ENCODE measurements at places on chromosomes 5 and 9. TPM values are rescaled to one million over a fixed set of nuclear protein-coding genes. Genes with fewer than 3 reads are reported as not detected.

- H3K27ac ChIP-seq = no peak overlapping the region
- H3K36me3 ChIP-seq = peaks cover 65% of the 10 kb centered on the region
- H3K27me3 ChIP-seq = no peaks in the 10 kb centered on the region
- H3K4me3 ChIP-seq = no peak overlapping the region
These were observed 4.3 kb downstream of the SURF2 start for GRCh38 chr9:133360400-133361393.

DNA sequence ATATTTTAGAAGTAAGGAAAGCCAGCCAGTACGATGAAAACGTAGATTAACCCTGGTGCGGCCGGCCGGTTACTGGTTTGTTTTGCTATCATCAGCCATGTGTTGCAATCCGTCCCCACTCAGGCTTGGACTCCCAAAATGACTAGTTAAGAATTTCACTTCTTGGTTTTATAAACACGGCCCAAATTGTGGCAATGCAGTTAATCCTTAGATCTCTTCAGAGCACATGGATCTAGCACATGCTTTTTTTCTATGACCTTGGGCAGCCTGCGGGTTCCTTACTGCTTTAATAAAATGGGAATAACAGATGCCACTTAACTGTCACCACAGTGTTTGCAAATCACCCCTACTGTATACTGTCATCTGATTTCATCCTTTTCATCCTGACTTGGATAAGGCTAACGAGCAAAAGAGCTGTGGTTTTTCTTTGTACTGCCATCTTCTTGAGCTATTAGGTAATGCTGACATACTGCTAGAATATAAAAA is 1.5 kb downstream of the NDFIP1 start:
- no peaks in the 10 kb centered on the region for H3K27me3 ChIP-seq
- H3K36me3 ChIP-seq = no peaks in the 10 kb centered on the region
- H3K27ac ChIP-seq = peak overlapping the region; percentile 99
- H3K4me3 ChIP-seq = peak overlapping the region; percentile 90
- peaks cover 45% of the 10 kb centered on the region for H3K4me1 ChIP-seq

- no peak for DNase-seq
- no peaks in the 10 kb centered on the region for H3K4me1 ChIP-seq
- H3K4me3 ChIP-seq = no peak overlapping the region
- no peaks in the 10 kb centered on the region for H3K36me3 ChIP-seq
- H3K27me3 ChIP-seq = no peaks in the 10 kb centered on the region
- no peak overlapping the region for H3K27ac ChIP-seq
These were observed 416.0 kb downstream of the SH3GL2 start for GRCh38 chr9:17994695-17995425.

- H3K27ac ChIP-seq = no peak overlapping the region
- peak; percentile 33 for DNase-seq
- no peaks in the 10 kb centered on the region for H3K27me3 ChIP-seq
These were observed 267.0 kb upstream of the TYRP1 start for GRCh38 chr9:12425878-12426864.

DNA sequence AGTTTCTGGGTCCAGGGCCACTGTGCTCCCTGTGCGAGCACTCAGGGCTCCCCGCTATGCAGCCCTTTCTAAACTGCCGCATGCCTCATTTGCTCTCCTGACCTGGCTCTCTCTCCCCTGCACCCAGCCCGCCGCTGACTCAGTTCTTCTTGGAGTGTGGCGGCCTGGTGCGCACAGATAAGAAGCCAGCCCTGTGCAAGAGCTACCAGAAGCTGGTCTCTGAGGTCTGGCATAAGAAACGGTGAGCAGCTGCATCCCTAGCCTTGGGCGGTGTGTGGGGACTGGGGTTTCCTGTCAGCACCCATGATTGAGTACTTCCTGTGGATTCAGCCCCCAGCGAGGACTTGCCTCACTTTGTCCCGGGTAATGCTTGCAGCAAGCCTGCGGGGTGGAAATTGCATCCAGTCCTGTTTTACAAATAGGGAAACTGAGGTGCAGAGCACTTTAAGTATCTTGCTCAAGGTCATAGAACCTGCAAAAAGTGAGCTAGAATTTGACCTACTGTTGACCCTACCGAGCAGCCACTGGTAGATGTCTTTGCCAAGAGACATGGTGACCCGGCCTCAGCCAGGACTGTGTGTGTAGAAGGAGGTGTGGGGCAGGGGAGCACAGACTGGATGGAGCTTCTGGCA is 27.9 kb downstream of the USP20 start:
- peak; percentile 59 for DNase-seq
- H3K27ac ChIP-seq = no peak overlapping the region
- no peak overlapping the region for H3K4me3 ChIP-seq
- H3K4me1 ChIP-seq = no peaks in the 10 kb centered on the region

DNA sequence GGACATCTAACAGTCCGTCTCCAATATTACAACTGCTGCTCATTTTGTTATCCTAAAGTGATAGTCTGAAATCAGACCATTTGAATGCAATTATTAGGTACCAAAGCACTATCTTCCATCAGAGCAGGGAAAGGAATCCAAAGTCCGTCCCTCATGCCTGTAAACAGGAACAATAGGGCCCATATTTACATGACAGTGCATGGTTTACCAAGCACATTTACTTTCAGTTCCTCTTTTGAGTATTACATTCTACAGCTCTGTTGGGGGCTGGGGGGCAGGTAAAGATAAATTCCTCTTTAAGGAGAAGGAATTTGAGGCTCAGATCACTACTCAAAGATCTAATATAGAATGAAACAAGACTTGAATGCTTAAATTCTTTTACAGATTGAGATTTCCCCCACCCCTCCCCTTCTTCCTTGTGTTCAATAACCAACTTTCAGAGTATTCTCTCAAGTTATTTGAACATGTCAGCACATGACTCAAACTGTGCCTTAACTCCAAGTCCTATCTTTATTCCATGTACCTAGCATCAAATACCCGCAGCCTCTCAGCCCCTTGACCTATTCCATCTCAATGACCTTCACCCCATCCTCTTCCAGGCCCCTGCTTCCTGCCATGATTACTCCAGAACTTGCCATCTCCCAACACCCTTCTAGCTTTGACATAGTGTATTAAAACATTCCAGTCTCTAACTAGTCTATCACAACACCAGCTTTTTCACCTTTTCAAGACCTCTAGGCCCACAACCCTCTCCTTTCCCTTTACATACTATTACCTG is 71.0 kb downstream of the BRINP1 start:
- H3K27me3 ChIP-seq = no peaks in the 10 kb centered on the region
- no peaks in the 10 kb centered on the region for H3K4me1 ChIP-seq
- H3K27ac ChIP-seq = no peak overlapping the region
- H3K4me3 ChIP-seq = no peak overlapping the region
- H3K36me3 ChIP-seq = no peaks in the 10 kb centered on the region

DNA sequence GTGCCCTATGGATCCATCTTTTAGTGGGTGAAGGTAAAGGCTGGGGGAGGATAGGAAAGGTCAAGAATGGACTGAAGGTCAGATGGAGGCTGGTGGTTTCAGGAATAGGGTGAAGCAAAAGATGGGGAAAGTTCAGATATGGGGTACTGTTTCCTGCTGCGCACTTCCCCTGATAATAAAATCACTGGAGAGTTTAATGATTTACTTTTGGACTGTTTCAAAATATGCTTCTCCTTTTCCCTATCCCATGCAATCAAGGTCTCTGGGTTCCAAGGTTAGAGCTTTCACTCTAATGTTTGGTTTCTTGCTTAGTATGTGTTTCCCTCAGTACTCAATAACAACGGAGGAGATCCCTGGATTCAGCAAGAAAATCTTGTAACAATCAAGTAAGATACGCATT is 10.8 kb upstream of the PPP3R2 start:
- H3K27me3 ChIP-seq = no peaks in the 10 kb centered on the region
- no peak for DNase-seq
- no peak overlapping the region for H3K4me3 ChIP-seq
- no peaks in the 10 kb centered on the region for H3K4me1 ChIP-seq

GRCh38 chr5:126448720-126449119 is 25.5 kb downstream of the GRAMD2B start:
- H3K4me1 ChIP-seq = no peaks in the 10 kb centered on the region
- no peak for DNase-seq
- no peak overlapping the region for H3K4me3 ChIP-seq
- H3K27me3 ChIP-seq = no peaks in the 10 kb centered on the region

DNA sequence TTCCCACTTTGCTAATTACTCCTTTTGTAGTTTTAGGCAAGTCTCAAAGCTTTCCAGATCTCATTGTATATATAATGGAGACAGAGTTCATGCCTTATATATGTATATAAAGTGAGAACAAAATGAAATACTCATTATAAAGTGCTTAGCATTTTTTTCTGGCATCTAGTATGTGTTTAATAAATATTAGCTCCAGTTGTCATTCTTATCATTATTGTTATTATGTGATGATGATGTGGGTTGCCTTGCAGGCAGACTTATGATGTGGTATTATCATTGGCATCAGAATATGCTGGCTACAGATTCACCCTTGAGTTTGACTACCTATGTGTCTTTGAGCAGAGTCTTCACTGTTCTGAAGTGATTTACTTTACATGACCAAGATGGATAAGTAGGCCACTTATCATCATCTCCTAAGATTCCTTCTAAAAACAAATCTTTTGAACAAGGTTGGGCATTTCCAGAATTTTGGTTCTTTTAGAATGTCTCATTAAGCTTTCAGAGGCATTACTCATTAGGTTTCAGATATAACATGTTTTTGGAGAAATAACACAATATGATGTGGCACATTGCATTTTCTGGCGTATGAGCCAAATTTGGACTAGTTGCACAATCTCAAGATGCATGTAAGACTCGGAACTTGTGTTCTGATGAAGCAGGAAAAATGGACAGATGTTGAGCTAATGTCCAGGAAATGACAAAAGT is 145.6 kb upstream of the TNC start:
- DNase-seq = no peak
- H3K36me3 ChIP-seq = no peaks in the 10 kb centered on the region
- H3K27me3 ChIP-seq = no peaks in the 10 kb centered on the region
- H3K27ac ChIP-seq = no peak overlapping the region

DNA sequence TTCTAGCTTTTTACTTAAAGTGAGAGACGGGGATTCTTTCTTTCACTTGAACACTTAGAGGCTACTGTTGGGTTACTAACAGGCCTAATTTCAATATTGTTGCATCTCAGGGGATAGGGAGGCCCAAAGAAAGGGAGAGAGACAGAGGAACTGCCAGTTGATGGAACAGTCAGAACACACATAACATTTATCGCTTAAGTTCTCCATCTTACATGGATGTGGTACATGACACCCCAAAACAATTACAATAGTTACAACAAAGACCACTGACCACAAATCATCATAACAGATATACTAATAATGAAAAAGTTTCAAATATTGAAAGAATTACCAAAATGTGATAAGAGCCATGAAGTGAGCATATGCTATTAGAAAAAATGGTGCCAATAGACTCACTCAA is 4.3 kb upstream of the RIC1 start:
- H3K4me3 ChIP-seq = no peak overlapping the region
- no peak for DNase-seq
- peaks cover 22% of the 10 kb centered on the region for H3K4me1 ChIP-seq
- H3K27me3 ChIP-seq = no peaks in the 10 kb centered on the region
- no peaks in the 10 kb centered on the region for H3K36me3 ChIP-seq

- no peak overlapping the region for H3K27ac ChIP-seq
- no peaks in the 10 kb centered on the region for H3K4me1 ChIP-seq
- DNase-seq = no peak
- no peaks in the 10 kb centered on the region for H3K36me3 ChIP-seq
- no peak overlapping the region for H3K4me3 ChIP-seq
- no peaks in the 10 kb centered on the region for H3K27me3 ChIP-seq
These were observed 69.4 kb downstream of the NPR3 start for GRCh38 chr5:32780508-32780919.

DNA sequence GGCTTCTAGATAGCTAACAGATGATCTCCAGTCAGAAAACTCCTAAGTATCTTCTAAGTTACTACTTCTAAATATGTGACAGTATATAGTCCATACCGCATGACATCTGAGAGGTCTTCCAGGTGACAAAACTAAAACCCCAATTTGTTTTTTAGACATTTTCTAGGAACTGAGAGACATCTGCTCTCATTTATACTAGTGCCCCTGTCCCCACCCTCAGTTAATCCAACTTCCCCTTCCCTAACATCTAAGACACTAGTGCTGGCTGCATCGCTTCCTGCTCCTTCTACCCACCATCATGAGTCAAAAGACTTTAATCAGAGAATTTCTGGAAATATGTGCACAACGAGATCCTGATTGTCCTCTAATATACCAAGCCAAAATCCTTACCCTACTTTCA is 37.9 kb downstream of the FBXW11 start:
- H3K27me3 ChIP-seq = no peaks in the 10 kb centered on the region
- peaks cover 74% of the 10 kb centered on the region for H3K4me1 ChIP-seq
- no peak overlapping the region for H3K27ac ChIP-seq
- no peak for DNase-seq
- no peak overlapping the region for H3K4me3 ChIP-seq
- H3K36me3 ChIP-seq = no peaks in the 10 kb centered on the region

DNA sequence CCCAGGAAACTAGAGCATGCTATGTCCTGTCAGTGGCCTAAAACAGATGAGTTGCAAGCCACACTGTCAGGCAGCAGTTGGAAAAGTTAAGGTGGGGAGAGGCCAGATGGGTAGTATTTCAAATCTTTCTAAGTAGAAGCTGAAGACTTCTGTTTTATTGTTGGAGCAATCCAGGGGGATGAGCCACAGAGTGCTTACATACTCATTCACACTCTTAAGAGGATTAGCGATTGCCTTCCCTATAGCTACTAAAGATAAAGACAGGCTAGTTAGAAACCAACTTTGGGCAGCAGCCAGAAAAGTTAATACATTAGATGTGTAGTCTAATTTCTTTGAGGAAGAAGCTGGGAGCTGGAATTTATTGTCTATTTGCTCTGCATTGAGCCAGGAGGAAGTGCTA is 61.7 kb upstream of the ELAVL2 start:
- no peaks in the 10 kb centered on the region for H3K4me1 ChIP-seq
- DNase-seq = no peak
- no peak overlapping the region for H3K4me3 ChIP-seq
- no peaks in the 10 kb centered on the region for H3K36me3 ChIP-seq
- no peak overlapping the region for H3K27ac ChIP-seq

CDO1 gene
- total RNA-seq = 6.1 TPM

TRPM3 gene
- 3.1 TPM for total RNA-seq

AIF1L gene
- total RNA-seq = not detected

CDH9 gene
- total RNA-seq = not detected

ISL1 gene
- 15.2 TPM for total RNA-seq

PCDHB3 gene
- total RNA-seq = not detected

PLEKHG4B gene
- total RNA-seq = not detected

Data from stomach (tissue), 19 donors.